ENCODE measurements at places on chromosomes 2 and 18. TPM values are rescaled to one million over a fixed set of nuclear protein-coding genes. Genes with fewer than 3 reads are reported as not detected.

GRCh38 chr2:237639052-237639835, 11.9 kb downstream of the LRRFIP1 start:
- H3K4me3 ChIP-seq = no peak overlapping the region
- H3K27ac ChIP-seq = peak overlapping the region; percentile 71
- H3K27me3 ChIP-seq = no peaks in the 10 kb centered on the region
- no peaks in the 10 kb centered on the region for H3K36me3 ChIP-seq

The AMER3 gene
- total RNA-seq = not detected

The CYP27A1 gene
- 6.9 TPM for total RNA-seq

DNA sequence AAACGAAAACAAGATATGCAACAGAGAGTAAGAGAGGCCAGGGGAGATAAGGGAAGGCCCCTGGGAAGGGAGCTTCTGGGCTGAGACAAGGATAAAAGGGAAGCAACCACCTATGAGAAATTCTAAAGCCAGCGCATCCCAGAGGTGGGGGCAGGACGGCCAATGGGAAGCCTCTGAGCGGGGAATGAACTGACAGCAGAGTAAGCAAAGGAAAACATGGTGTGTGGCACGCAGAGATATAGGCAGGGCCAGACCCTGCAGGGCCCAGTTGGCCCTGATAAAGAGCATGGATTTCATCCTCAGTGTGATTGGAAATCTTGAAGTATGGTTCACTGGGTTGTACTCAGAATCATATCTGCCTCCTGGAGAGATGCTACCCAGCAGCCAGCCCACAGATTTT, 78.7 kb downstream of the IRS1 start:
- no peak for DNase-seq
- no peak overlapping the region for H3K27ac ChIP-seq
- H3K36me3 ChIP-seq = no peaks in the 10 kb centered on the region

The RTP5 gene
- total RNA-seq = not detected

The CIB4 gene
- not detected for total RNA-seq

The PAX8 gene
- 0.59 TPM for total RNA-seq

The RNF25 gene
- total RNA-seq = 20.3 TPM

The SERPINB8 gene
- total RNA-seq = 2.3 TPM

The RNASEH1 gene
- total RNA-seq = 24.0 TPM

The ZNF514 gene
- total RNA-seq = 12.3 TPM

The HRH4 gene
- total RNA-seq = 0.28 TPM

DNA sequence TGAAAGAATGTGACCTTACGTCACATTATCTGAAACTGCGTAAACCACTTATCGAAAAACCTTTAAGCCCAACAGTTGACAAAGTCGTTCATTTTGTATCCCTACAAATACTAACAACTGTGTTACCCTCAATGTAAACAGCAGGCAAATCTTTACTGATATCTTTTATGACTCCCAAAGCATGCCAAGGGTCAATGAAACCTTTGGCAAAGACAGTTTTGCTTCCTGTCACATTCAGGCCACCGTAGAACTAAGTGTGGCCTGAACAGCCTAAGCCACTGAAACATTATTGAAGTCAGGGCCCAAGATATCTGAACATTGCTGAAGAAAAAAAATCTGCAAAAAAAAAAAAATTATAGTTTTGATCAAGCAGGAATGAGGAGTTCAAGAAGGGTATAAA, 77.3 kb downstream of the FAM124B start:
- H3K4me3 ChIP-seq = no peak overlapping the region
- no peaks in the 10 kb centered on the region for H3K36me3 ChIP-seq
- no peak overlapping the region for H3K27ac ChIP-seq
- H3K27me3 ChIP-seq = peaks cover 24% of the 10 kb centered on the region
- no peak for DNase-seq
- no peaks in the 10 kb centered on the region for H3K4me1 ChIP-seq

DNA sequence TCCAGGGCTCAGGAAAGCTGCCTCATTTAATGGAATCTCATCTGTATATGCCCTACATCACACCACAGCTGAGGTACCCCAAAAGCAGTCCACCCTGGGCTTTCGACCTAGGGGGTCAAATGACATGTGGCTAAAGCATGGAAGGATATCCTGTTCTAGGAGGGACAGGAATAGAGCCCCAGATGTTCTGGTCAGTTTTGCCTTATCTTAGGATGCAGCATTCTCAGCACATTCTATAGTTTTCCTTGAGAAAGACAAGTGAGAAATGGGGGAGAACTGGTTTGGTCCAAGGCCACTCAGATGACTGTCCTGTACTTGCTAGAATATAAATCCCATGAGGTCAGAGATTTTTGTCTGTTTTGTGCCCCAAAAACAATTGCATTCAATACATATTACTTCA, 688.0 kb upstream of the ZEB2 start:
- no peaks in the 10 kb centered on the region for H3K4me1 ChIP-seq
- no peak overlapping the region for H3K27ac ChIP-seq
- H3K27me3 ChIP-seq = no peaks in the 10 kb centered on the region
- no peaks in the 10 kb centered on the region for H3K36me3 ChIP-seq
- no peak for DNase-seq

GRCh38 chr2:47819834-47820233, 36.9 kb downstream of the MSH6 start:
- H3K36me3 ChIP-seq = peaks cover 39% of the 10 kb centered on the region
- H3K27me3 ChIP-seq = no peaks in the 10 kb centered on the region
- H3K4me1 ChIP-seq = no peaks in the 10 kb centered on the region
- no peak overlapping the region for H3K27ac ChIP-seq

The POMC gene
- total RNA-seq = 2.7 TPM

GRCh38 chr2:196891136-196891535, 35.4 kb downstream of the PGAP1 start:
- H3K4me1 ChIP-seq = no peaks in the 10 kb centered on the region
- H3K36me3 ChIP-seq = no peaks in the 10 kb centered on the region
- H3K4me3 ChIP-seq = no peak overlapping the region
- no peak for DNase-seq

The ICA1L gene
- 10.9 TPM for total RNA-seq

GRCh38 chr18:45403341-45404049, 211.8 kb upstream of the SLC14A2 start:
- no peak overlapping the region for H3K27ac ChIP-seq
- no peak overlapping the region for H3K4me3 ChIP-seq
- peaks cover 13% of the 10 kb centered on the region for H3K4me1 ChIP-seq
- no peak for DNase-seq
- no peaks in the 10 kb centered on the region for H3K27me3 ChIP-seq
- no peaks in the 10 kb centered on the region for H3K36me3 ChIP-seq

DNA sequence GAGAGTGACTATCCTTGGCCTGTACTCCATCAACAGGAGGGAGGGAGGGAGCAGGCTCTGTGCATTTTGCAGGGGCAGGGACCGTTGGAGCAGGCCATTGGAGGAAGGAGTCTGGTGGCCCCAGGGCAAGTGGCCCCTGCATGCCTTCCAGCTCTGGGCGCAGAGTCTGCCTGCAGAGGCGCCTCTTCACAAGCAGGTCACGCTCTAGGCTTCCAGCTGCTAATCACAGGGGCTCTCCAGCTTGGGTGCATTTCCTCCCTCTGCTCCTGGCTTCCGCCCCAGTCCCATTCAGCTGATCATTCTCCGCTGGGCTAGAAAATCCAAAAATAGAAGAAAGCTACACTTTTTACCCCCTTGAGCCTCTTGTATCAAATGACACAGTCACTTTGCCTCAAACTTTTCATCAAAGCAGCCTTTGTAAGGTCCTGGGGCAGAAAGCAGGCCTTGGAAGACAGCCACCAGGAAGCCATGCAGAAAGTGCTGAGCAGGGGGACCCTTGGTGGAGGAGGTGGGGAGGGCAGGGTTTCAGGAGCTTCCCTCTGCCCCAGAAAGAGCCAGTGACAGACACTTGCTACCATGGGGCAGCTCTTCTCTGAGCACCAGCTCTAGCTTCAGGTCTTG, 11.3 kb downstream of the TMEM247 start:
- H3K36me3 ChIP-seq = no peaks in the 10 kb centered on the region
- no peaks in the 10 kb centered on the region for H3K27me3 ChIP-seq
- H3K4me3 ChIP-seq = no peak overlapping the region
- DNase-seq = peak; percentile 61
- peak overlapping the region; percentile 40 for H3K27ac ChIP-seq

The GPD2 gene
- total RNA-seq = 15.4 TPM

The IL36A gene
- not detected for total RNA-seq

DNA sequence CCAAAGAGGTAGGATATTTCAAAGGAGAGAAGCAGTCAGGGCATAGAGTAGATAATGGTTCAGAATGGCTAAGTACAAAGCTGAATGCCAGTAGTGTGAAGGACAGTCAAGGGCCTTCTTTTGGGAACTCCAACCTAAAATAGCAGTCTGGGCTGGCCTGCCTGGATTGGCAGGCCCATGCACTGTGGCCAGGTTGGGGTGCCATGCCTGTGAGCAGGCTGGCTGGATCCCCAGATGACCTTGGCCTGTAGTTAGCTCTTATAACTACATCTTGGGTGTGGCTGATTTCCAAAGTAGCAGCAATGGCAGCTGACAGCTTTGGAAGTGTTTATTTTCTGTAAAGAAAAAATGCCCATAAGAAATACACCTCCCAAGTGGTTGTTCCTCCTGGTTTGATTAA, 51.5 kb upstream of the ITGB6 start:
- H3K36me3 ChIP-seq = no peaks in the 10 kb centered on the region
- H3K4me1 ChIP-seq = peaks cover 36% of the 10 kb centered on the region
- no peak overlapping the region for H3K4me3 ChIP-seq
- peak; percentile 65 for DNase-seq
- peak overlapping the region; percentile 64 for H3K27ac ChIP-seq

DNA sequence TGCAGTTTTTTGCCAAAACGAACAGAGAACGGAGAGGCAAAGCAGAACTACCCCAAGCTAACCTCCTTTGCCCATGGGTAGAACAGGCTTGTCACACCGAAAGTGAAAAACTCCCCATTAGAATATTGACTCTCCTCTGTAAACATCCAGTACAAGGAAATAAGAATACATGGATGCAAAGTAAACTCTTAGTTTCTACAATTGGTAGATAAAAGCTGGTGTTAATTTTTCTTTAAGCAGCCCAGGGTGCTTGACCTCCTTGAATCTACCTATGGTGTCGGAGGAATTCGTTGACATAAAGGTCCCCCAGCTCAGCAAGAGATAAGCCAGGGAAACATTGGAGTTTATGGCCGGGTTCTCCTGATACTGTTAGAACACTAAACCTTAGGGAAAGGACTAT, 48.4 kb upstream of the DSG1 start:
- DNase-seq = no peak
- peaks cover 22% of the 10 kb centered on the region for H3K4me1 ChIP-seq
- H3K27ac ChIP-seq = no peak overlapping the region
- H3K27me3 ChIP-seq = no peaks in the 10 kb centered on the region
- H3K36me3 ChIP-seq = no peaks in the 10 kb centered on the region

The MARCHF4 gene
- total RNA-seq = not detected

- no peak overlapping the region for H3K4me3 ChIP-seq
- H3K27ac ChIP-seq = no peak overlapping the region
- no peaks in the 10 kb centered on the region for H3K27me3 ChIP-seq
- peaks cover 35% of the 10 kb centered on the region for H3K36me3 ChIP-seq
- DNase-seq = no peak
Observed at GRCh38 chr18:36693931-36694620, 134.7 kb downstream of the TPGS2 start.

- H3K36me3 ChIP-seq = no peaks in the 10 kb centered on the region
- H3K4me1 ChIP-seq = no peaks in the 10 kb centered on the region
Observed at GRCh38 chr2:239471011-239471792, 70.4 kb upstream of the HDAC4 start.

GRCh38 chr2:80323610-80324009, 19.1 kb upstream of the LRRTM1 start:
- H3K4me3 ChIP-seq = no peak overlapping the region
- no peaks in the 10 kb centered on the region for H3K36me3 ChIP-seq
- H3K4me1 ChIP-seq = peaks cover 3% of the 10 kb centered on the region
- H3K27ac ChIP-seq = no peak overlapping the region
- H3K27me3 ChIP-seq = peaks cover 23% of the 10 kb centered on the region

DNA sequence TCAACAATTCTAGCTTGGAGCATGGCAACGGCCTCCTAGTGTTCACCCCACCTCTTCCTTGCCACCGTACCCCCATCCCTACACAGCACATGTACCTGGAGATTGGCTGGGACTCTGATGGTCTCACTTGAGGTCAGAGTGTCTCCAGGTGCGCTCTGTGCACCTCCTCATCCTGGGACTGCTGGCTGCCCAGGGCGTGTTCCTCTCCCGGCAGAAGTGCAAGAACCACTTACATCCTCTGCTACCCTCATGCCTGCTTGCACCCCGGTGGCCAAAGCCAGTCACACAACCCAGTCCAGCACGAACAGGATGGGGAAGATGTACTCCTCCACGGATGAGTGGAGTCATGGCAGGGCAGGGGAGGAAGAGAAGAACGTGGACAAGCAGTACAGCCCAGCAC, 151.5 kb downstream of the ASB1 start:
- no peaks in the 10 kb centered on the region for H3K4me1 ChIP-seq
- H3K27ac ChIP-seq = no peak overlapping the region
- no peaks in the 10 kb centered on the region for H3K27me3 ChIP-seq
- DNase-seq = no peak

Data from heart right ventricle (tissue), 16 donors.